Activated CD4-positive, alpha-beta T cell treated with anti-CD3 and anti-CD28 coated beads for 36 hours (primary cell): ENCODE measurements at places on chromosomes 7 and 10. TPM values are rescaled to one million over a fixed set of nuclear protein-coding genes. Genes with fewer than 3 reads are reported as not detected.

Gene GSTK1
- 176 TPM for total RNA-seq

DNA sequence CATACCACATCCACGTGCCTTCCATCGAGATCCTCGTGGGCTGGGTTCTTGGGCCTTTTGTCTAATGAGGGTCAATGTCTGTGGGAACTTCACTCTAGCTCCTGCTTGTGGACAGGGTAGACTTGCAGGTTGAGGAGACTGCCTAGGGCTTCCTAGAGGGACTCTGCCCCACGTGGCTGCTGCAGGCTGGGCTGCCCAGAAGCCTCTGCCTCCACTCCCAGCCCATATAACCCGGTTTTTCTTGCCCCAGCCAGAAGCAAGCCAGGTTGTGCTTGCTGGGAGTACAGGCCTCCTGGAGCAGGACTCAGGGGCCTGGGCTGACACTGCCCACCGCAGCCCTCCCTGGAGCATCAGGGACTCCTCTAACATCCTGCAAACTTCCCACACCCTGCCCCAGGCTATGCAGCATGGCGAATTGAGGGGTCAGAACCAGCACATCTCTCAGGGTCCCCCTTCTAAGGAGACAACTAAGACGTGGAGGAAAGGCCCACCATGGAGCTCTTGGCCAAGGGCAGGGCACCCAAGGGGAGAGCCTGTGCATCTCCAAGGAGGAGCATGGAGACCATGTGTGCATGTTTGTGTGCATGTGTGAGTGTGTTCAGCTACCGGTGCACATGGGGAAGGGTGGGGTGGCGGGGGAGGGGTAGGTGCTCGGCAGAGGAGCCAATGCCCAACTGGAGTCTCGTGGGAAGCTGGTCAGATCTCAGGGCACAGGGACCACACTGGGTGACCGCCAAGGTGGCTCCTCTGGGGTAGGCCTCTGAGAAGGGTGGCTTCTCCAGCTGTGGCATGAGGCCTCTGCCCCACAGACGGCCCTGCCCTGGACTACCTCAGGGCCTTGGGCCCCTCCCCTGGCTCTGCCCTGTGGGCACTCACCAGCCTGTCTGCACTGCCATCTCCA lies 62.6 kb downstream of the RASGEF1A start:
- DNase-seq = no peak

Gene FLNC
- total RNA-seq = 0.18 TPM

Gene ANKRD30A
- total RNA-seq = not detected

Gene SEC31B
- total RNA-seq = 36.7 TPM

DNA sequence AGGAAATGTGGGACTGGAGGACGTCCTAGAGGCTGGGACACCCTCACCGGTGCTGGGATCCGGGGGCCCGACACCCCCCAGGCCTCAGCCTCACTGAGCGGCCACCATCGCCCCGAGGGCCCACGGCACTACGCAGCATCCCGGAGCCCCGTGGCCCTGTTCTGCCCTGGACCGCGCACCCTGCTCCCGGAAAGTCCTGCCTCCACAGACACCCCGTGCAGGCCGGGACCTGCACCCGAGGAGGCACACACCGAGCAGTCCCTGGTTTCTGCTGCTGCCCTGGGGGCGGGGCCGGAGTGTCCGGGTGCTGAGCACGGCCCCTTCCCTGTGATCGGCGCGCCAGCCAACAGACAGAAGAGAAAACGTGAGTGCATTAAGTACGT lies 18.1 kb upstream of the KNDC1 start:
- no peak for DNase-seq

- no peak for DNase-seq
Observed at GRCh38 chr7:120442838-120443237, 169.9 kb downstream of the KCND2 start.

Gene CYP2C18
- total RNA-seq = 0.62 TPM

- DNase-seq = no peak
Observed at GRCh38 chr7:140541513-140542227, 62.4 kb upstream of the MKRN1 start.

Gene OR13A1
- not detected for total RNA-seq

- DNase-seq = no peak
Observed at GRCh38 chr10:103923502-103923901, 5.5 kb upstream of the STN1 start.

DNA sequence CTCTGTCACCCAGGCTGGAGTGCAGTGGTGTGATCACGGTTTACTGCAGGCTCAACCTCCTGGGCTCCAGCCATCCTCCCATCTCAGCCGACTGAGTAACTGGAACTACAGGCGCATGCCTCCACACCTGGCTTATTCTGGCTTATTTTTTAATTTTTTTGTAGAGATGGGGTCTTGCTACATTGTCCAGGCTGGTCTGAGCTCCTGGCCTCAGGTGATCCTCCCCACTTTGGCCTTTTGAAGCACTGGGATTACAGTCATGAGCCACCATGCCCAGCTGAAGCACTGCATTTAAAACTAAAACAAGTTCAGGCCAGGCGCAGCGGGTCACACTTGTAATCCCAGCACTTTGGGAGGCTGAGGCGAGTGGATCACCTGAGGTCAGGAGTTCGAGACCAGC lies 8.0 kb downstream of the SH3PXD2A start:
- DNase-seq = no peak

DNA sequence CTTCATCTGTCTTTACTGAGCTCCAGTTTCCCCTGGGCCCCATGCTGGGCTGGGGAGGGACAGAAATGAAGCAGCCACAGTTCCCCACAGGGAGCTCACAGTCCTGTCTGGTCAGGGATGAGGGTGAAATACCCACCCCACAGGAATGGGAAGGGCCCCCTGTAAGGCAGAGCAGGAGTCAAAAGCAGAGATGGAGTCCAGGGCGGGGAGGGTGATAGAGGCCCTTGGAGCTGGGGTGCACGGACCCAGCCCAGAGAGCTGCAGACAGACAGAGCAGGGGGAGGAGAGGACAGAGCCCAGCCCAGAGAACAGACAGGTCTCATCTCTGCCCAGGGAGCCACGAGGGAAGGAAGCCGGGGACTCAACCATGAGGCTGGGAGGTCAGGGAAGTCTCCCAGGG lies 34.9 kb upstream of the ZNF488 start:
- no peak for DNase-seq

DNA sequence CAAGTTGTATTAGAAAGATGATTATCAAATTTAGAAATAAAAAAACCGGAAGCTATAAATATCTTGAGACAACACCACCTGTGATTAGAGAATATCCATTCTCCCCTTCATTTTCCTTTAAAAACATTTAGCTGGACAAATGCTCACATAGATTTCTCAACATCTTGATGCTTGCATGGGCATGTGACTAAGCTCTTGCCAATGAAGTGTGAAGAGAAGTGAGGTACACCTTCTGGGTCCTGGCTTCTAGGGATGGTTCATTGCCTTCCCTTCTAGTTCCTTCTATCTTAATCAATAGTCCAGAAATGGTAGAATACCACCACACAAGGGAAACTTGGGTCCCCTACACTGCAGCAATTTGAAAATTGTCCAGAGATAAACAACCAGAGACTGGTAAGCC lies 41.0 kb downstream of the WAPL start:
- no peak for DNase-seq

GRCh38 chr10:78718032-78718572 lies 350.7 kb upstream of the ZMIZ1 start:
- DNase-seq = no peak

GRCh38 chr7:12661581-12661980 lies 25.9 kb upstream of the ARL4A start:
- DNase-seq = no peak
